ENCODE measurements at places on chromosomes 3 and 15. TPM values are rescaled to one million over a fixed set of nuclear protein-coding genes. Genes with fewer than 3 reads are reported as not detected.

DNA sequence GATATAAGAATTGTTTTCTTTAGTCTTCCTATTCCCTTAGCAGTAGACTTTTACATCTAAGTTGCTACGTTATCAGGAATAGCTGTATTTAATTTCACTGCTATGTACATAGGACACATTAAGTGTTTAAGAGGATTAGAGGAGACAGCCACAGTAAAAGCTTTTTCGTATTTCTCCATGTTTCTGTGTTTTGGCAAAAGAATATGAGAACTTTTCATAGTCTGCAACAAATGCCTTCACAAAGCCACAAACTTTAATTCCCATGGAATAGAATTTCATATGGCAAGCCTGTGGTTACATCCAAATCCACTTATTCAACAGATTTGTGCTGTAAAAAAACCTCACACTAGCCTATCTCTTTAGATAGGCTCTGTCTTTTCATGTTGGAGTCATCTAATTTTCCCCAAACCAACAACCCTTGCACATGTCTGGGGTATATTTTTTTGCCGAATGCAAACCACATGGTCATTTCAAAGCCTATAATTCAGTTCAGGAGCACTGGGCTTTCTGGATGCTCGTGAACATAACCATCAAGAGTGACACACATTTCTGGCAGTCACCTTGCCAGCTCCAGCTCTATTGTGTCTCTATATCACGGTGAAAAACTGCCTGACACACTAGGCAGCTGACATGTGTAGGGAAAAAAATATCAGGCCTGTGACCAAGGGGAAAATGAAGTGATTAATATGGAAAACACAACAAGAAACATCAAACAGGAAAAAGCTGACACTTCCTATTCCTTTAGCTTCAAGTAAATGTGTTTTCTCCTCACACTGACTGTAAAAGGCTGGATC is 19.2 kb downstream of the PLD1 start:
- no peak for DNase-seq

CDC25A gene
- 72.9 TPM for total RNA-seq

DNA sequence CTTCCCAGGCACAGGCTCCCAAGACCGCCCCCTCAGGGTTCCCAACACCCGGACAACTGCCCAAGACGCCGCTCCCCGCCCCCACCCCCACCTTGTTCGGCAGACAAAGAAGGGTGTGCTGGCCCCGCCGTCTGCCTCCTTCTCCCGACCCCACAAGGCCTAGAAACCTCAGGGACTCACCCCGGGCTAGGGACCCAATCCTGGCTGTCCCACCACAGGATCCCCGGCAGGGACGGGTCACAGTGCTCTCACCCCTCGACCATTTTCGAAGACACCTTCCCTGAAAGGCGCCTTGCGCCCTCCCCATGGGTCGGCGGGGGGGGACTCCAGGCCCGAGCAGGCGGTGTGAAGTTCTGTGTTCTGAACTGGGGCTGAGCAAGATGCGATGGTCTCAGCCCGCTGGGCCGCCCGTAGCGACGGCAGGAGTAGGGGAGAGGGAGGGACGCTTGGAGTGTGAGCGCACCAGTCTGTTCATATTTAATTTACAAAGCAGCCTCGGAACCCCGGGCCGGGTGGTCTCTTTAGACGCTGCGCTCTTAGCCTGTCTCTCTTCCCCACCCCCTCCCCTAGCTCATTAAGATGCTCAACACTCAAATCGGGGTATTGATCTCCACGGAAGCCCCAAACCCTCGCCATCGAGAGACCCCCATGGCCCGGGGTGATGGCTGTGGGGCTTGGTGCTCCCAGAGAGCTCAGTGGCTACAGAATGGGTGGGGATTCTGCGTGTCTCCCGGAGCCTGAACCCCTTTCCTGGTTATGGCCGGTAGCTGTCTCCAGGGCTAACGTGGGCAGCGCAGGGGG is 1.4 kb upstream of the ISLR2 start:
- DNase-seq = no peak

- no peak for DNase-seq
Measured at GRCh38 chr3:73832426-73832825, 207.7 kb upstream of the PDZRN3 start.

ABI3BP gene
- not detected for total RNA-seq

LRRK1 gene
- total RNA-seq = 219 TPM

GRCh38 chr15:70252951-70253320 is 155.2 kb upstream of the TLE3 start:
- DNase-seq = no peak

DNA sequence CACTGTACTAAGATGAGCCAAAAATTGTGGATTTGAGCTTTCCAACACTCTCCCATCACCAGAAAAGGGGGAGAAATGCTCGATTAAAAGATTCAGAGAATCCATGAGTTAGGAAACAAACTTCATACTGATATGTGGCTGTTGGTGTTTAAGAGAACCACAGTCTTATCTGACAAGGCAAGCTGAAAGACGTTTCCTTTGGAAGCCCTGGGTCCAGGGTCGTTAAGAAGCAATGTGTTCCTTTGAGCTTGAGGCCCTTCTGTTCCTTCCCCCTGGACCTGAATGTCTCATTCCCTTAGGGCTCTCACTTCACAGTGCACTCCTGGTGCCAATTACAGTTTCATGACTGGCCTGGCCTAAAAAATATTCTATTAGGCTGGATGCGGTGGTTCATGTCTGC is 524.8 kb upstream of the PPP2R3A start:
- DNase-seq = no peak

DNA sequence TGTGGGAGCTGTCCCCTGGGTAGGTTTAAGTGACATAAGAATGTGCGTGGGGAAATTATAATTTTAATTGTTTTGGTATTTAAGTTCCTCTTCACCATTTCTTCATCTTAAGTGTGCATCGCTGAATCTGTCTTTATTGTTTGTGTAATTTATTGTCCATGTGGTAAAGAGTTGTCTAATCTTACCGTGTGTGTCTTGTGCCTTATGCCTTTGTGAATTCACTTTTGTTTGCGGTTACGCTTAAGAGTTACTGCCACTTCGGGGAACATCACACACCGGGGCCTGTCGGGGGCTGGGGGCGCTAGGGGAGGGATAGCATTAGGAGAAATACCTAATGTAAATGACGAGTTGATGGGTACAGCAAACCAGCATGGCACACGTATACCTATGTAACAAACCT is 767 bp downstream of the WDR48 start:
- DNase-seq = no peak

CYP11A1 gene
- not detected for total RNA-seq

LRRC34 gene
- 3.3 TPM for total RNA-seq

GRCh38 chr15:92853222-92853621 is 46.9 kb upstream of the CHD2 start:
- DNase-seq = no peak

STRIT1 gene
- total RNA-seq = not detected

GRCh38 chr15:101469520-101470288 is 19.8 kb downstream of the PCSK6 start:
- DNase-seq = no peak

- DNase-seq = no peak
Measured at GRCh38 chr15:55782901-55783300, 39.9 kb upstream of the PRTG start.

GRCh38 chr15:22918596-22919140 is 61.5 kb downstream of the CYFIP1 start:
- DNase-seq = no peak

CHRNA7 gene
- total RNA-seq = not detected
